Astrocyte of the cerebellum (primary cell): ENCODE measurements at places on chromosomes 7 and 10.
A peak's percentile ranks its signal among the peaks of the same experiment; 100 is the strongest.

DNA sequence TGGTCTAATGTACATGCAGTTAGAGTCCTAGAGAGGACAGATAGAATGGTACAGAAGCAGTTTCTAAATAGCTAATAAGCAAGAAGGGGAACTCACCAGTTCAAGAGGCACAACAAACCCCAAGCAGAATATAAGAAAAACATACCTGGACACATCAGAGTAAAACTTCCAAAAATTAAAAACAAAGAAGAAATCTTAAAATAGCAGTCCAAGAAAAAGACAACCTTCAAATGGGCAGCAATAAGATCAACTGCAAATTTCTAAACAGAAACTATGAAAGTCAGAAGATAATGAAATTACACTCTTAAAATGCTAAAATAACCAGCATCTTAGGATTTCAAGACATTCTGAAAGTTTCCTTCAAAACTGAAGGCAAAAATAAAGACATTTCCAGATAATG lies 55.9 kb downstream of the USP6NL start:
- no peak for DNase-seq

- peak; percentile 1 for DNase-seq
Observed at GRCh38 chr7:78530351-78530750, 731.8 kb downstream of the PHTF2 start.

DNA sequence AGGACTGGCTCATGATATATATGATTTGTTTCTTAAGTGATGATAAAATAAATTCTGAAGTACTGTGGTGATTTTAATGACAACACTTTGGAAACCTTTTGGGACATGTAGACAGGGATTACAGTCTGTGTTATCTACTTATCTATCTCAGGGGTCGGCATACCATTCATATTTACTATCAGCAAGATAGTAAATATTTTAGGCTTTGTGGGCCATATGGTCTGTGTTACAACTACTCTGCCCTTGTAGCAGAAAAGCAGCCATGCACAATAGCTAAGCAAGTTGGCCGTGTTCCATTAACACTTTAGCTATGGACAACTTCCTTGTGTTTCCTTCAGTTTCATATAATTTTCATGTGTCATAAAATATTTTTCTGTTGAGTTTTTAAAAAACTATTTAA lies 97.8 kb upstream of the PRPS1L1 start:
- DNase-seq, result no peak

- no peak for DNase-seq
Observed at GRCh38 chr7:143050931-143051330, 1.2 kb upstream of the OR6V1 start.

DNA sequence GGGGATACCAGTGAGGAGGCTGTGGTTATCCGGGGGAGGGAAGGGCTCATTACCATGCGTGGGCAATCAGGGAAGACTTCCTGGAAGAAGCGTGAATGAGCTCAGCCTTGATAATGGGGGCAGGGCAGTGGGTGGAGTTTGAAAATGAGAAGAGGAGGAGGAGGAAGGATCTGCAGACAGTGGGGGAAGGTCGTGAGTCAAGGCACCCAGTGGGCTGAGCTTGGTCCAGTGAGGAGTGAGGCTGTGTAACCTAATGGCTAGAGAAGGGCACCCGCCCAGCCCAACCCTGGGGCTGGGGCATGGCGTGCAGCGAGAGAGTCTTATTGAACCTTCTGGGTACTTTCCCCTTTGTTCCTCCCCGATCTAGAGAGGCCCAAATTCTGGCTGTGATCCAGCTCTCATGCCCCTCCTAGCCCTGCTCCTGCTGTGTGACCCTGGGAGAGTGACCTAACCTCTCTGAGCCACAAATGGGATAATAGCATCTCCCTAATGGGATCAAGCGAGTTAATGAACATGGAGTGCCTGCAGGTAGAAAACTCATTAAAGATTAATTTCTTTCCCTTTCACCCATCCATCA lies 31.5 kb downstream of the CLIP2 start:
- DNase-seq, result no peak

GRCh38 chr10:45428611-45429510 lies 54.8 kb downstream of the ALOX5 start:
- no peak for DNase-seq

GRCh38 chr10:130428936-130429335 lies 292.7 kb downstream of the GLRX3 start:
- no peak for DNase-seq

- DNase-seq, result no peak
Observed at GRCh38 chr7:112470194-112470593, 10.6 kb upstream of the LSMEM1 start.

GRCh38 chr10:90179696-90180407 lies 478.5 kb downstream of the KIF20B start:
- DNase-seq, result peak; percentile 49

- DNase-seq, result peak; percentile 86
Observed at GRCh38 chr10:3935141-3935540, 150.1 kb upstream of the KLF6 start.

GRCh38 chr10:124265776-124266467 lies 152.8 kb downstream of the OAT start:
- no peak for DNase-seq

- DNase-seq, result peak; percentile 45
Observed at GRCh38 chr10:48551861-48552591, 52.8 kb downstream of the ARHGAP22 start.

DNA sequence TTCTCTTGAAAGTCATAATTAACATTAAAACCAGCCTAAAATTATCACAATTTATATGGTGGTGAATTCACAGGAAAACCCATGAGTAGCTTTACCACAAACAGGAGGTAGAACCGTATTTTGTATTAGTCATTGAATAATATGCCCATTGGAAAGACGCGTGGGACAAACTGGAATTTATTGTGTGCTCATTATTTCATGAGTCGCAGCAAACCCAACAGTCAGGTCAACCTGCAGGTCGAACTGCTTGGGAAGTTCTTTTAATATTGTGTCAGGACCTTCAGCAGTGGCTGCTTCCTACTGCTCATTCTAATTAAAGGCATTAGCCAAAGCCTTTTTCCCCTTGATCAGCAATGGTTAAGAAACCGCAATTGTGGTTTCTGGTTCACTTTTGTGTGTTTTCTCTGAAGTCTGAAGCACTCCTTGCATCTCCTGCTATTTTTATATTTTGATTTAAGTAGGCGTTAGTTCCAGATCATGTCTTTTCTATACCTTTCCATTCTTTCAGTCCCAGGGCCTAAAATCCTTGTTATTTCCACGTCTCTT lies 100.1 kb downstream of the RAB11FIP2 start:
- peak; percentile 19 for DNase-seq

DNA sequence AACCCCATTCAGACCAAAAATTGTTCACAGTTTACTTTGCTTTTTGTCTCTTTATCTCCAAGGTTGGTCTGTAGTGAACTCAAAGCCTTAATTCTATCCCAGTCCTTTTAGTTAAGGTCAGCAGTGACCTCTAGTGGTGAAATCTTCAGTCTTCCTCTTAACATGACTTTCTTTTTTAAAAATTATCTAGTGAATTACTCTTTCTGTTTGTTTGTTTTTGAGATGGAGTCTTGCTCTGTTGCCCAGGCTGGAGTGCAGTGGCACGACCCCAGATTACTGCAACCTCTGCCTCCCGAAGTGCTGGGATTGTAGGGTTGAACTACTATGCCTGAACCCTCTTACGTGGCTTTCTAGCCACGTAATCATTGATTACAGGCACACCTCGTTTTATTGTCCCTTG lies 25.0 kb downstream of the ZNF487 start:
- DNase-seq, result peak; percentile 87

- DNase-seq, result no peak
Observed at GRCh38 chr10:127372361-127372760, 176.0 kb upstream of the INSYN2A start.

DNA sequence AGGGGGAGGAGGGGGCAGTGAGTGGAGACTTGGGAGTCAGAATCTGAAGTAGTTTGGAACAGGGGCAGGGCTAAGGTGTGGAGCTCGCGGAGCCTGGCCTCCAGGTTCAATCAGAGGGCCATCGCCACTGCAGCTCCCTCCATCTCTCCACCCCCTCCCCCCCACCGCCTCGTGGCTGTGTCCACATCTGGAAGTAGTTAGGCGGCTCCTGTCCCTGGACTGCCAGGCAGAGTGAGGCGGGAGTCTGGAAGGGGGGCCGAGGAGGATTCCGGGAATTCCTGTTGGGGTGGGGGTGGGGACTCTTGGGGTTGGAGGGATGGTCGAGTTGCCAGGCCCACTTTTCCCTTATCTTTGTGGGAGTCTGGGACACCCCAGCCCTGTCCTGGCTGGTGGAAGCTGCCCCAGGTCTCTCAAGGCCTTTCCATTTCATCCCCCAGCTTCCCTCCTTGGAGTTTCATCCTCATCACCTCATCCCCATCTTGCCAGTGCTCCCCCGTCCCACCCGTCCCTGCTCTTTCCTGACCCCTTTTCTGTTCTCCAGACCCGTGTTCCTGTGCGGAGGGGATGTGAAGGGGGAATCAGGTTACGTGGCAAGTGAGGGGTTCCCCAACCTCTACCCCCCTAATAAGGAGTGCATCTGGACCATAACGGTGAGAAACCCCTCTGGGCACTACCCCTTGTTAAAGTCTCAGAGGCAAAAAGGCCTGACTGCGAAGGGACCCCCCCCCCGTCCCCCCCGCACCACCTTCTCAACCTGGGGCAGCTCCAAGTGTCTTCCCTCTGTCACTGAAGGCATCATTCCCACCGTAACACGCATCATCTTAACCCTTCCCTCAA lies 944 bp downstream of the PCOLCE start:
- DNase-seq, result peak; percentile 74

DNA sequence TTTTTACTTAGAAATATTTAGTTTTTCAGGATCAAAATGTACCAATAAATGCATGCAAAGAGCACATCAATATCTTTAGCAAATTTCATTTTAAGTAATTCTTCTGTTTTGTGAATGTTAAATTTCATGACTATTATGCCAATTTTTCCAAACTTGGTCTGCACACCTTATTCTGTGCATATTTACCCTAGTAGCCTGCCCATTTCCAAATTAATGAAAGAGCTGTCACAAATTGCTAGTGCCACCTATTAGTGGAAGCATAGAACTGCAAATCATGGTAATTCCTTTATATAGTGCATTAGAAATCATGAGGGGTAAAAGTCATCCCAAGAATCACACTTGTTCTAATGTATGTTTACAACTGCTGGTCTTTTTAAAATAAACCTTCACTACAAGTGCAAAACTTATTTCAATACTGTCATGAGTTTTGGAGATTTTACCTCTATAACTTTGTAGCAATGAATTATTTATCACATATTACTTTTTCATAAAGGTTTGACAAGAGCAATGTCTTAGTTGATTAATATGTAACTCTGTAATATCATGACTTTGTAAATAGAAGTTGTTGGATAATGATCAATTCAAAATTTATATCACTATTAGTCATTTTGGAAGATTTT lies 5.7 kb downstream of the SEMA3A start:
- DNase-seq, result no peak

GRCh38 chr10:69102440-69102839 lies 14.5 kb downstream of the SRGN start:
- DNase-seq, result no peak

DNA sequence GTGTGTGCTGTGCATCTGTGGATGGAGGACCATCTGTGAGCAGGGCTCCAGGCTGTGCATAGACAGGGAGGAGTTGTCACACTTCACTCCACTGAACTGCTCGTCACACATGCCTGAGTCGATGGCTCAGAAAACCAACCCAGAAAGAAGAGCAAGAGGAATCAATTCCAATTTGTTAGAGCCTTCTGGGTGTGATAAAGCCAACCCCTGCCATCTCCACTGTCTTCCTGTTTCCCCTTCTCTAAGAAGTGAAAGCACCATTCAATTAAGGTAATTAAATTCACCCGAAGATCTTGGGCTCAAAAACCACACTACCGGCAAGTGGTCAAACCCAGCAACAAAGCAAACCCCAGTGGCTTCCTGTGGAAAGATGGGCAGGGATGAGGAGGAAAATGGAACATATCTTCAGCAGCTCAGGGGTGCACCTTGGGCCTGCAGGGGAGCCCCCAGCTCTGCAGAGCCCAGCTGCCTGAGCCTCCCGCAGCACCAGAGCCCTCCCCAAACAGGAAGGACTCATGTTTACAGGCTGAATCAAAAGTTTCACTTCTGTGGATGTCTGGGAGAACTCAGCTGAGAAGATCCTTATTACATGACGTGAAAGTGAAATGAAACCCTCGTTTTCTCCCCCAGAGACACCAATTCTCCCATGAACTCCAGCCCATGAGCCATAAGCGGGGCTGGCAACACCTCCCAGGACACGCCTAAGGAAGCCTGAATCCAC lies 10.9 kb downstream of the C10orf71 start:
- DNase-seq, result no peak

DNA sequence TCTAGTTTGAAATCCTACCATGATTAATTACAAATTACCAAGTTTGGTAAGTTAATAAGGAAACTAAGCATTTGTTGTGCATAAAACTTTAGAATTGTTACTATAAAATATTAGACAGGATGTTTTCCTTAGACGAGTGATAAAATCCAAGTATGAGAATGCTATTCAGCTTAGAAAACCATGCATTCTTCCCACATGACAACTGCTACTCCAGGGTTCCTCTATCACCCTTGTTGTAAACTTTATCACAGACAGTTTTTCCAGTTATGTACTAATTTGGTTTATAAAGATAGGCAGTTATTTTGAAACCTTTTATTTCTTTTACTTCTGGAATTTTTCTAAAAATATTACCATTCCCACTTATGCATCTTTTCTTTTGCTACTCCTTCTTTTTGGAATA lies 52.0 kb downstream of the SIRT1 start:
- DNase-seq, result no peak

GRCh38 chr7:137846827-137847567 lies at the start of gene DGKI:
Gene DGKI (minus strand): TSS chr7:137846974.
- DNase-seq, result no peak

- DNase-seq, result no peak
Observed at GRCh38 chr10:17227367-17228090, 512 bp upstream of the VIM start.

DNA sequence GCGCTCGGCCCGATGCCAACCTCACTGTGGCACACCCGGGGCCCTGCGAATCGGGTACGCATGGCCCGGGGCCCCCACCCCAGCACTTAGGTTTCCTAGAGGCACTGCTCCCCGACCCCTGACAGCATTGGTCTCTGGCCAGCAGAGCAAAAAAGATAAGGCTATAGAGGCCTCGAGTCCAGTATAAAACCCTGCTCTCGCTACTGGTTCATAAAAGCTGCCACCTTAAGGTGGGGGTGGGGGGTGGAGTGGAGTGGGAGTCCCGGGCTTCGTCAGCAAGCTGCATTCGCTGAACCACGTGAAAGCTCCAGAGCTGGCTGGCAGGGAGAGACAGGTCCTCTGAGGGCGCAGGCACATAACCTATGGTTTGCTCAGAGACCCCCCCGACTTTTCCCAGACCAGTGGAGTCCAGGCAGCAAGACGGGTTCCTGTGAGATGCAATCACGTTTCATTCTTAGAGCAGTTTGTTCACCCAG lies 1.3 kb downstream of the KAZALD1 start:
- DNase-seq, result no peak
